ENCODE measurements at places on chromosomes 7 and 10.

- no peak for DNase-seq
Observed at GRCh38 chr7:156504687-156505545, 135.7 kb upstream of the RNF32 start.

DNA sequence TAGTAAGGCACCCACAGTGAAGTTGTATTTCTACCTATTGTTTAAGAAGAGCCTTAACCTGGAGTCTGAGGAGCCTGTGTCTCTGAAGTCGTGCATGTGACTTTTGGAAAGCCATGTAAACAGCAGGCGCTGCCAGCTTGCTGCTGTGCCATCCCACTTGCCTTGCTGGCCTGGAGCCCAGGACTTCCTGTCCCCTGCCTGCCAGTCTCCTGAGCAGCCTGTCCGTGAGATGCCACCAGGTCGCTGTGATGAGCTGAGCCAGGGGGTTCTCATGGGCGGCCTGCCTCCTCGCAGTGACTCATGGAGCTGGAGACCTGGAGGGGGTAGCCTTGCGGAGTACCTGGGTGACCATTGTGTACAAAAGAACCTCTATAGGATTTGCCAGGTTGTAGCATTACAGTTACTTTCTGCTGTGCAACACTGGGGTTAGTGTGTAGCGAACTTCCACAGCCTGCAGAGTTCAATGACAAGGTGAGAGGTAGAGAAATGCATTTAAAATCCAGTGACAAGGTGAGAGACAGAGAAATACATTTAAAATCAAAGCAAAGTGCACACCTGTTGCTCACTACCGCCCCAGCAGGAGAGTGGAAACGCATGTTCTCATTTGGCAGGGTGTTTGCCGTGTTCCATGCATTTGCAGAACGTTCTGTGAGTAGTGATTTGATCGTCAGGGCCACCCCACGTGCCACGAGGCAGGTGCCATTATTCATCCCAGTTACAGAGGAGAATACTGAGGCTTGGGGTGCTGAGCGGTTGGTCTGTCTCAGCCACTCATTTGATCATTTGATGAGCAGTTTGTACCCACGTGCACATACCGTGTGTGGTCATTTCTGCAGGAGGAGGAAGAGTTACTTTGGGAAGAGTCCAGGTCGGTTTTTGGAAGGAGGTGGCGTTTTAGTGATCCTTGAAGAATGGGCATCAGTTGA lies 36.6 kb upstream of the BHLHA15 start:
- no peak for DNase-seq

DNA sequence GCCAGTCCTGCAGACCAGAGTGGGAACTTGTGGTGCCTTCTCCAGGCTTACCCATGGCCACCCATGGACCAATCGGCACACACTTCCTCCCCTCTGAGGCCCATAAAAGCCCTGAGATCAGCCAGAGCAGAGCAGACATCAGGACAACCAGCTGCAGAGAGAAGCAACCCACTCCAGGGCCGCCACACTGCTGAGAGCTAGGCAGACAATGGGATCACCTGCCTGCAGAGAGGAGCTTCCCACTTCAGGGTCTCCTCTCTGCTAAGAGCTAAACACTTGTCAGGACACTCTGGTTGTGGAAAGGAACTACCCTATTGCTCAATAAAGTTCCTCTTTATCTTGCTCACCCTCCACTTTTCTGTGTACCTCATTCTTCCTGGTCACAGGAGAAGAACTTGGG lies 34.0 kb downstream of the C7orf25 start:
- no peak for DNase-seq

GRCh38 chr10:14617852-14618251 lies 156.8 kb downstream of the FAM107B start:
- no peak for DNase-seq

DNA sequence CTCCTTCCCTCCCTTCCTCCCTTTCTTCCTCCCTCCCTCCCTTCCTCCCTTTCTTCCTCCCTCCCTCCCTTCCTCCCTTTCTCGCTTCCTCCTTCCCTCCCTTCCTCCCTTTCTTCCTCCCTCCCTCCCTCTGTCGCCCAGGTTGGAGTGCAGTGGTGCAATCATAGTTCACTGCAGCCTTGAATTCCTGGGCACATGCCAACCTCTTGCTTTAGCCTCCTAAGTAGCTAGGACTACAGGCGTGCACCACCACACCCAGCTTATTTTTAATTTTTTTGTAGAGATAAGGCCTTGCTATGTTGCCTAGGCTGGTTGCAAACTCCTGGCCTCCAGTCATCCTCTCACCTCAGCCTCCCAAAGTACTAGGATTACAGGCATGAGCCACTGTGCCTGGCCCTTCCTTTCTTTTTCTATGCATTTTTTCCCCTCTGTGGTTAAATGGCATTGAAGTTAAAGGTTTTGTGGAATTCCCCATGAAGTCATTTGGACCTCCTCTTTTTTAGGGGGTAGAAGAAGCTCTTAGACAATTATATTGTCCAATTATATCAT lies 9.6 kb downstream of the KLHDC10 start:
- DNase-seq = no peak

DNA sequence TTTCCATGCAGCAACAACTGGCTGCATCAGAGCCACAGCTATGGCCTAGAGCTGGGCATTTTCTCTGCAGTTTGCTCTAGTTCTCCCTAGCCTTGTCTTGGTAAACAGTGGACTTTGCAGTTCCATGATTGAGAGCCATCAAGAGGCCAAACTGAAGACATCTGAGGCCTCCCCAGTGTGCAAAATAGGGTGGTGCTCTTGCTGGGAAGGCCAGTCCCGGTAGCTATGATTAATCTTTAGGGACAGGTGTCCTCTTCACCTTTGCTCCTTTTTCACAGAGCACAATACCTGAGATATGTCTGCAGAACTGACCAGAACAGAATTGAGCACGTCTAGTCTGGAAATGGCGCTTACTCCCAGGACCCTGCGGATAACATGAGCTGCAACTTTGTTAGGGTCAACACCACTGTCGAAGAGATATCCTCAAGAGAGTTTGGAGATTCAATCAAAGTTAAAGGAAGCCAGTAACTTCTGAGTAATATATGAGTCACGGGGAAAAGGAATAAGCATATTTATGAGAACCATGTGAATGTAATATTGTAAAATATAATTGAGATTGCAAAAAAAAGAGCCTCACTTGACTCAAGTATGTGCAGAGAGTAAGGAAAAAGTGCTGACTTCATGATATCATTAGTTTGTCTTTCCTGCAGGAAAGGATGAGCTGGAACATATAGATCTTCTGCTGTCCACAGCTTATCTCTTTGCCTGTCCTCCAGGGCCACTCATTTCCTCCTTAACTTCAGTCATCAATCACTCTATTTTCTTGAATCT lies 76.7 kb downstream of the ANK3 start:
- DNase-seq = no peak

All from NCI-H1092 treated with DMSO at 0.1 percent for 48 hours (cell line).